Activated T-helper 1 cell treated with anti-CD3 and anti-CD28 coated beads, Interleukin-2, amount 50 U/mL, for 16 hours (primary cell): ENCODE measurements at places on chromosomes 11 and 22.

DNA sequence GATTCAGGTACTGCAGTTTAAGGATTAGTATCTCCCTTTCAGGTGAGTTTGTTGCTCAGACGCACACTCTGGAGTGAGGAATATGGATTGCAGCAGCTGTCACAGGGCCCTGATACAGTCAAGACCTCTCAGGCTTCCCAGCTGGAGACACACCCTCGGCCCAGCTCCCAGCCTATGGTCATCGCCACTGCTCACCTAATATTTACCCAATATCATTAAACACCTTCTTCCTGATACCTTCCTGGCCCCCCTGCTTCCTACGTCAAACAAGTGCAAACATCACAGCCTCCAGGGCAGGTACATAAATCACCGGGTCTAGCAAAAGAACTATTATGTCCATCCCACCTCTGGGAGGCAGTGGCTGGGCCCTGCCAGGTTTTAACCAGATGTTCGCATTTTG is 213.3 kb downstream of the MN1 start:
- no peak for DNase-seq

- no peak for DNase-seq
Measured at GRCh38 chr22:38454353-38455075, 485 bp downstream of the KCNJ4 start.

DNA sequence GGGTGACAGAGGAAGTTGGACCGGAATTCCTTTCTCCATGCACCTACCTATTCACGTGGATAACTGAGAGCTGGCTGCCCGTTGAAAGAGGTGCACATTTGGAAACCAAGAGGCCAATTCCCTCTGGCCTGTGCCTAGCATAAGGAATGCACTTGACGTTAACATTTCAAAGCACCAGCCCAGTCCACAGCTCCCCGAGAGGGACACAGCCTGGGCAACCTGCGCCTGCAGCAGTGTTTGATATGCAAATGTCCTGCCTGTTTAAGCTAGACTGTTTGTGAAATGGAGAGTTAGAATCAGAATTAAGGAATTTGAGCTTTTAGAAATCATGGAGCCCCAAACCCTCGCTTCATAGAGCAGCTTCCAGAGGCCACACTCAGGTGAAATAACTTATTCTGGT is 126.1 kb downstream of the DSCAML1 start:
- DNase-seq = no peak

DNA sequence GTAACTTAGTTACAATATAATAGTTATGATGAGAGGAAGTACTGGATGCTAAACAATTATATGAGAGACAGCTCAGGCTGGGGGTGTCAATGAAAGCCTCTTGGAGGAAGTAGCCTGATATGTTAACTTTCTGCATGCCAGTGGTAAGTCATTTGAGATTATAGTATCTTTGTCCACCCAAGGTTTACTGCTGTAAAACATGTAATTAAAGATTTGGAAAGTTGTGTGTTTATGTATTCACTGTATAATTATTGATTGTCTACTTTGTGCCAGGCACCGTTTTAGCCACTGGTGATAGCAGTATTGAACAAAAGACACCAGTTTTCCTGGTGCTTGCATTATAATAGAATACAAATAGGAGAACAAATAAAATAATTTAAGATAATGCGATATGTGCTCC is 624 bp upstream of the DNAJB7 start:
- DNase-seq = no peak

- no peak for DNase-seq
Measured at GRCh38 chr11:111105566-111105965, 140.0 kb upstream of the POU2AF2 start.

DNA sequence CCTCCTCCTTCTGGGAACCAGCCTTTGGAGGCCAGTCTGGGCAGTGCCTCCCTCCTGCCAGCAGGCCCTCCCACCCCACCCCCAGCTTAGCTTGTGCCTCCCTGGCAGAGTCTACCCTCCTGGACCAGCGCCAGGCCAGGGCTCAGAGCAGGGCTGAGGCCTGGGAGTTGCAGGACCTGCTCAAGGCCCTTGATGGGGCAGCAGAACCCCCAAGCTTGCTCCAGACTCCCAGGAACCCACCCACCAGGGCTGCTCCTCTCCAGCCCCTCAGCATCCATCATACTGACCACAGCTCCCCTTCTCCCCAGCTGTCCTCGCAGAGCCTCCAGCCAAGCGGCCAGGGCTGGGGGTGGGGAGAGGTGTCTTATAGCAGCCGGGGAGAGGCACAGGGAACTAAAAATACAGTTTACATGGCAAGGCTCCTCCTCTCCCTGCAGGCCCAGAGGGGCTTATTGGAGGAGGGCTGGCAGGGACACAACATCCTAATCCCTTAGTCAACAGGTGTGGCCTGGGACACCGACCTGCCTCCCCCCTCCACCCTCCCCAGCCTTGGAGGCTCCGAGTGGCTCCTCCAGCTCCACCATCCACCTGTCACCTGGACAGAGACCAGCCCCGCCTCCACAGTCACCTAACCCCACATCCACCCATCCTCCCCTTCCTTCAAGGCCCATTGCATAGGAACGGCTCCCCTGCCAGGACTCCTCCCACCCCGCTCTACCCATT is 5.2 kb upstream of the MB start:
- DNase-seq = no peak

GRCh38 chr11:12248330-12248729 is 129.0 kb upstream of the PARVA start:
- DNase-seq = no peak

GRCh38 chr11:88188251-88188931 is 13.1 kb upstream of the RAB38 start:
- DNase-seq = no peak

GRCh38 chr11:27095059-27095458 is 54.4 kb downstream of the BBOX1 start:
- no peak for DNase-seq

GRCh38 chr11:48005136-48005535 is 24.8 kb downstream of the PTPRJ start:
- no peak for DNase-seq

DNA sequence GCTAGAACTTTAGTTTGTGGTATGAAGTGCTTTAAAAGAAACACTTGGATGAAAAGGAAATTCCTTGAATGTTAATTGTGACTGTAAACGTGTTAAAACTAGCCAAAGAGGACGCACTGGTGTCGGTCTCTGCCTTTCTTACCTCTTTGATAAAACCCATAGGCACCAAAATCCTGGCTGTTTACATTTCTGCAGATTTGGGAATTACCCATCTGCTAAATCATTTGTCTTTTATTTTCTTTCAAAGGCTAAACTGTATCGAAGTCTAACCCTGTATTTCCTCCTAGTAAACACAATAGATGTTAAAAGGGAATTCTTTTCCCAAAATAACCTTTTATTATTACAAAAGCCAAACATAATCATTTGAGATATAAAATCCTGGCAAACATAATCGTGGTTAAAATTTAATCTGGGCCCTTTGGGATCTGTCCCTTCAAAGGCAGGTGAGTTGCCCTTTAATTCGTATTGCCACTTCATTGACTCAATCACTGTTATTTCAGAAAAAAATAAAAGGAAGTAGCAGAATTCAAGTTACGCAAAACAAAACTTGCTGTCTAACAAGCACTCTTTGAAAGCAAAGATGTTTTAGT is 2.4 kb downstream of the RASSF10 start:
- DNase-seq = no peak

DNA sequence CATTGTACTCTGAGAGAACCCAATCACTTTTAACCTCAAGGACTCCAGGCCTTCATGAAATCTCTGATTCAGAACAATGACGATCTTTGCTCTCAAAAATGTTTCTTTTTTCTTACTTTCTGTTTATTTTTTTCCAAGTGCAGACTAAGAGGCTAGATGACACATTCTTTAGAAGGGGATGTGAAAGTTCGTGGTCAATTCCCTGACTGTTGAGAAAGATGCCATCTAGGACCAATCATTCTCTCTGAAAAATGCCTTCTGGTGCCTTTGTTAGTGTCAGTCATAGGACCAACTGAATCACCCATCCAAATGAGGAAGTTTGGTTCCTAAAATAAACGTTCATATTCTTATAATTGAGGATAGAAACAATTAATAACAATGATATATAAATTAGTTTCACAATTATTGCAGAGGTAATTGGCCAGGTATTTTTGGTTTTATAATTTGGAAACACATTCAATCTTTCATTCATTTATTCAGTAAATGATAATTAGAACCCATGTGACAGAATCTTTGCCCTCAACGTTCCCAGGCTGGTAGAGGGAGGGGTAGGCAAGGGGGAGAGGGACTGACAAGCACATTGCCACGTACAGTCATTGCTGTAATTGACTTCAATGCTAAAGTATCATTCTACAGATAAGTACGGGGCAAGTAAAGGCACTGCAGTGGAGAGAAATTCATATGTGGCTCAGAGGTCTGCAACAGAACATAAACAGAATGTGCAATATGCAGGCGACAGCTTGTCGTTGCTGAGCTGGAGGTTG is 333.4 kb upstream of the MPPED2 start:
- no peak for DNase-seq

DNA sequence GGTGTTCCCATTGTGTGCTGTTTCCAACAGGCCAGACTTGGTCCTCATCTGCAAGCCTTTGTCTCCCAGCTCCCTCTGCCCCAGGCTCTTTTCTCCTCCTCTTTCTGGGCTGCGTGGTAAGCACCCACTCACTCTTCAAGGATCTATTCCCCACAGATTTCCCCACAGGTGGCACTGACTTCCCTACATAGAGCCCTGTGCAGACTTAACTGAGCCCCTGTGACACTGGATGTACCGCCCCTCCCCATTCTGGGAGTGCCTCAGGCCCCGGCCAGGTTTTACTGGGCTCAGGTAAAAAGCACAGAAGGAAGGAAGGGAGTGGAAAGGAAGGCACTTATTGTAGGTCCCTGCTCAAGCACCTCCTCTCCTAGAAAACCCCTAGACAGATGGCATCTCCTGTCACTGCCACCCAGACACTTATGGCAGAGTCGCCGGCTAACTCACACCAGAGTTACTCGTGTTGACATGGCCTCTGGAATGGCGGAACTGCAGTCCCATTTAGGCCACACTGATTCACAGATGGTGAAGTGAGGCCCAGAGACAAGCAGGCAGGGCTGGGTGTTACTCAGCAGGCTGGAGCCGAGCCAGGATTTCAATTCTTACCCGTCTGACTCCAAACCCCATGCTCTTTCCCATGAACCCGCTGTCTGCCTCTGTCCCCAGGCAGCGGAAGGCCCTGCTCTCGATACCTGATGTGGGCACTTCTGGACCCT is 47.2 kb downstream of the LRRC32 start:
- DNase-seq = no peak

GRCh38 chr11:5232176-5232575 is 2.1 kb downstream of the HBD start:
- no peak for DNase-seq

- no peak for DNase-seq
Measured at GRCh38 chr11:69357458-69358397, 63.8 kb downstream of the MYEOV start.

DNA sequence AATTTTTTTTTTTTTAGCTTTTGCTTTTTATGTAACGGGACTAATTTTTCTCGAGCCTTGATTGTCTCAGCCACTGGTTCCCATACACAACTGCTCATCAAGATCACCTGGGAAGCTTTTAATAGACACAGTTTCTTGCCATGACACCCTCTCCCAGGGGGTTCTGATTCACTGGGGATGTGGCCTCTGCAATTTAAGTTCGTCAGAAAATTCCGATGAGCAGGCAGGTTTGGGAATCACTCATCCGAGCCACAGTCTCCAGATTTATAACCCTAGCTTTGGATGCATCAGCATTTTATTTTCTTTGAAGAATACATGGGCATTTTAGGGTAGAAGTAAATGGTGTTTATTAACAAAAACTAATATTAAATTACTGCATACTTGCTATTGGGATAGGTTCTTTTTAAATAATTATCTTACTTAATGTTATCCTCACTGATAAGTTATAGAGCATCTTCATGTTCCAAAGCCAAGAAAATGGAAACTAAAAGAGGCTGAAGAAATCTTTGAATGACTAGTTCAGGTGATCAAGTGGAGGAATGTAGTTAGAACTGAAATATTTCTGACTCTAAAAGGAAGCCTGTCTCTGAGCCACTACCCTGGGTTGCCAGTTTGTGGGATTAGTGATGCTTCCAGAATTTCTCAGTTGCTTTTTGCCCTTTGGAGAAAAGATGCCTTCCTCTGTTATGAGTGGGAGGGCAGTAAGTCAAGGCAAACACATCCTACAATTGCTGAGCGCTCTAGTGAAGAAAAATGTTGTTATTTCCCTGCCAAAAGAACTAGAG is 319.0 kb downstream of the DDX10 start:
- no peak for DNase-seq

DNA sequence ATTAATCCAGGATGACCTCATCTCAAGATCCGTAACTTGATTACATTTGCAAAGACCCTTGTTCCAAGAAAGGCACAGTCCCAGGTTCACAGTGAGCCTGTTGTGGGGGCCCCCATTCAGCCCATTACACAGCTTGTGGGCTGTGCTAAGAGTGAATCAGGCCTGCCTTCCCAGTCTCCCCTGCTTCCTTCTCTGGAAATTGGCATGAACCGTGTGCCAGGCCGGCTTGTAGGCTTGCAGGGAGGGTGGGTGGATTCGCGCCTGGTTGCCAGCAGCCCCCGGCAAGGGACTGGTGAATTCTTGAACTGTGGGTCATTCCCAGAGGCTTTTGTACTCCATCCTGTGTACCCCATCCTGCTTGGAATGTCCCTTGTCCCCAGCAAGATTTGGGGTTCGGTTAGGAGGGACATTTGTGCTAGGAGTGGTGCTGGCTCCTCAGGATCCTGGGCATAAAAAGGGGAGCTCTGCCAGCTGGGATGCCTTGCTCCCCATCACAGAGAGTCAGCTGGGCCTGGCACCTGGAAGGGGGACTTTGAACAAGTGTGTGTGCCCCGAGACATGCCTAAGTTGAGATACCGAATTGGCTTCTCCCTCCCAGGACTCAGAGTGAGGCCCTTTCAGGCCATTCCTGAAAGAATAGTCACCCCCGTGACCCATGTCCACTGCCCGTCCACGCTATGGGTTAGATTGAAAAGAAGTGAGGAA is 818.2 kb downstream of the BRD1 start:
- DNase-seq = no peak

- DNase-seq = no peak
Measured at GRCh38 chr22:41305646-41306045, 4.3 kb downstream of the ZC3H7B start.

DNA sequence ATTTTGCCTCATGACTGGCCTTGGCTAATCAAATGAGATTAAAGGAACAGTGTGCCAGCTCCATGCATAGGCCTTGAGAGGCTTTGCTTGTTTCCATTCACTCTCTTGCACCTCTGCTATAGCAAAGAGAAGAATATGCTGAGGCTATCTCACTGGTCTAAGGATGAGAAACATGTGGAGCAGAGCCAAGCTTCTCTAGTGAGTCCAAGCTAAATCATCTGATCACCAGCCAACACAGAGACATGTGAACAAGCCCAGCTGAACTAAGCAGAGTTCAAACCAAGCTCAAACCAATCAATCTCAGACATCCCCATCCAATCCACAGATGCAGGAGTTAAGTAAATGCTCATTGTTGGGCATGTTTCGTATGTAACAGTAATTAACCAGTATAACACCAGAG is 69.4 kb upstream of the API5 start:
- no peak for DNase-seq

DNA sequence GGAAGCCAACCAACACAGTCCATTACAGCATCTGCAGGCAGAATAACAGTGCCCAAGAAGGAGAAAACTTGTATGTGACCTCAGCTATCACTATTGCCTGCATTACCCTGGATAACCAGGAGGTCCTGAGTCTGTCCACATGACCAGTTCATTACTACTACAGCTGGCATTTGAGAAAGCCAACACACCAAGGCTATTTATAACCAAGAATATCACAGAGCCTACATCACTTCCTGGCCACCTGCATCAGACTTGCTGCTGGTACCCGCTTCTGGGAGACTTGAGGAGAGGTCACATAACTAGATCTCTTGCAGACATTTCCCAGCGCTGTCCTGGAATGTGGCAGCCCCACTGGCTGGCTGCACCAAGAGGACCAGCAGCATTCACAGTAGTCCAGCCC is 11.1 kb upstream of the OR56B4 start:
- DNase-seq = no peak

- DNase-seq = no peak
Measured at GRCh38 chr11:116696381-116696941, 76.3 kb downstream of the BUD13 start.
